ENCODE measurements at places on chromosomes 2 and 18.

DNA sequence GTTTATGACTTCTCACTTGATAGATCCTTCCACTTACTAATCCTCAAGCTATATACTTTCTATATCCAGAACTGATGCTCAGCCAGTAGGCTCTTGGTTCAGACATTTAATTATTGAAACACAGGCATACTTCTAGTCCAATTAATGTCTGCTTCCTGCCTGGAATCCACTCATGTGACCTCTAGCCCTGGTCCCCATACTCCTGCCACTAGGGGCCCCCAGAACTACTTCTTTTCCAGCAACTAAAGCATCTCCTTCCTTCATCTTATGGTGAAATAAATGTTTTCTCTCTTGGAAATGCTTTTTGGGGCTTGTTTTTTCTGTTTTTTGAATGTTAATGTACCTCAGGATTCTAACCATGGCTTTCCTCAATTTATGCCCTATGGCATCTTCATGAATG lies 527.6 kb downstream of the SATB2 start:
- DNase-seq, result no peak

DNA sequence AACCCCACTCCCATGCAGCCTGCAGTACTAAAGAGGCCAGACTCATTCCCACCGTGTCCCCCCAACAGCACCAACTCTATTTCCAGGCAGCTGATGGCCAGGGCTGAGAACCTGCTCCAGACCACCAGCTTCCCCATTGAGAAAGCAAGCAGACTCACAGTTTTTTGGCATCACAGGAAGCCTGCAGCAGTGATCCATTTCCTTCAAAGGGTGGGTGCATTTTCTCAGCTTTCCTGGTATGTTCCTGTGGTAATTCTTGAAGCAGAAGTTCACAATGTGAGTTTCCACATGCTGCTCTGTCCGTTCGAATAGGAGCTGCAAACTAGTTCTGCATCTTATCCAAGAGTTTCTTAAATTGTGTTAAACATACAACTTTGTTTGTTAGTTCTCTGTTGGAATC lies 1249.6 kb upstream of the FAM98A start:
- DNase-seq, result no peak

GRCh38 chr2:217184242-217184641 lies 324.4 kb upstream of the TNP1 start:
- DNase-seq, result no peak

DNA sequence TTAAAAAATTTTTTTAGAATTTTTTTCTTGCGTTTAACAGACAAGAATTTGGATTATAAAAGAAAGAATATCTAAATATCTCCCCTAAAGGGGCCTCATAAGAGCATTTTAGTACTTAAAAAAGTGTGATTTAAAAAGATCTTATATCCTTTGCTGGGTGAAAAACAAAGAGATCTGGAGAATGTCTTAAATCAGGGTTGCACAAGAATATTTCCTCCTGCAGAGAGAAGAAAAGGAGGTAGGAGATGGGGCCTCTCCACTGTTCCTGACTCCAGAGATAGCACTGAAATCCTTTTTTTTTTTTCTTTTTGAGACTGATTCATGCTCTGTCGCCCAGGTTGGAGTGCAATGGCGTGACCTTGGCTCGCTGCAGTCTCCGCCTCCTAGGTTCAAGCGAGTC lies 68.5 kb upstream of the OSR1 start:
- DNase-seq, result no peak

DNA sequence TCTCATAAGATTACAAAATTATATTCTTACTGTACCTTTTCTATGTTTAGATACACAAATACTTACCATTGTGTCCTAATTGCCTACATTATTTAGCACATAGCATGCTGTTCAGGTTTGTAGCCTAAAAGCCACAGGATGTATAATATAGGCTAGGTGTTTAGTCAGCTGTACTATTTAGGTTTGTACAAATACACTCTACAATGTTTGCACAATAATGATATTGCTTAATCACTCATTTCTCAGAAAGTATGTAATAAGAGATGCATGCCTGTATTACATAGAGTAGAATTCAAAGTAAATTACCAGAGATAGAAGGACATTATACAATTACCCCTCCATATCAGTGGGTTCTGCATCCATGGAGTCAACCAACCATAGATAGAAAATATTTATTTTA lies 201.1 kb upstream of the COL3A1 start:
- no peak for DNase-seq

DNA sequence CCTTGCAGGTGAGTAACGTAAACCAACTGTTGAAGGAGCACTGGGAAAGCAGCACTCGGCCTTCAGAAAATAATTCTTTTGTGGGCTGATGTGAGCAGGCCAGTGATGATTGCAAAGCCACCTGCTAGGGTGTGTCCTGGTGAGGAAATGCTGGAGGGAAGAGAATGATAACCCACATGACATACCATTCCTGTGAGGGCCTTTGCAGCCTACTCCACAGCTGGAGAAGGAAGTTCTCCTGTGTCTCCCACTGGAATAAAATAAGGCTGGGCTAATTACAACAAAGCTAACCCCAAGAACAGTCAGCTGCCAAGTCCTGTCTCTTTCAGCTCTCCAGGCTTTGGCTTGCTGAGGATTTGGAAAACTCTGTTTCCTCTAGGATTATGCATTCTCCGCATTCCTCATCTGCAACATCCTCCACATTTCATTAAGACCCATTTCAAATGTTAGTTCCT lies 16.7 kb upstream of the DSG1 start:
- no peak for DNase-seq

GRCh38 chr2:3142210-3142609 lies 235.4 kb downstream of the EIPR1 start:
- no peak for DNase-seq

DNA sequence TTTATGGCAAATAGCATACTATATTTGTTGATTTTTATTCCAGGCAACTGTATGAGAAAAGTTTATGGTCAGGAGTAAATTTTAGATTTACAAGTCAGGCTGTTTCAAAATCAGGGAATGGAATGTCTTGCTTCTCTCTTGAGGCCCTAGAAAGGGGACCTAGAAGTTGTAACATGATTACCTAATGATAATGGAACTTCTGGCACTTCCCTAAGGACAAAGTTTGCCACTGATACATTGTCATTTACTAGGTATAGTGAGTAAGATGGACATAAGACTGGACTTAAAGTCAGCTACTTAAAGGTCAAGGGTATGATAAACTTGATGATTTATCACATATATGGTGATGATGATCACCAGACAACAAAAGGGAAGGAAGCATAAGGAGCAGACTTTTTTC lies 103.3 kb upstream of the VRK2 start:
- no peak for DNase-seq

Measured in GM19239 (cell line).